ENCODE measurements at places on chromosomes 2 and 18.

- no peak for DNase-seq
Measured at GRCh38 chr18:76507830-76508385, 12.9 kb upstream of the ZNF516 start.

DNA sequence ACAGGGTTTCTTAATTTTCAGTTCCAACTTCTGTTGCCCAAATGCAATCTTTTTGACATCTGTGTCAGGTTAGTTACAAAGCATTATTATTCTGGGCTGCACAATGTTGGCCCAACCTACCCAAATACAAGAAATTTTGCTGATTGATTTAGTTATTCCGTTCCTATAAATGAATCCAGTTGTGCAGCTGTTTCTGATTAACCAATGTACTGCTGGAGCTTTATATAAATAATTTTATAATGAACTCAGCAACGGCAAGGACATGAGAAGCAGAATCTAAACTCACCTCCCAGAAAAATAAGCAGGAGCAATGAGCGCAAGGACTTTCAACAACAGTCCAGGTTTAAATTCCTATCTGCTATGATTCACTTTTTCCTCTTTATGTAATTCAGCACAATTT lies 76.3 kb upstream of the WIPF1 start:
- DNase-seq, result no peak

DNA sequence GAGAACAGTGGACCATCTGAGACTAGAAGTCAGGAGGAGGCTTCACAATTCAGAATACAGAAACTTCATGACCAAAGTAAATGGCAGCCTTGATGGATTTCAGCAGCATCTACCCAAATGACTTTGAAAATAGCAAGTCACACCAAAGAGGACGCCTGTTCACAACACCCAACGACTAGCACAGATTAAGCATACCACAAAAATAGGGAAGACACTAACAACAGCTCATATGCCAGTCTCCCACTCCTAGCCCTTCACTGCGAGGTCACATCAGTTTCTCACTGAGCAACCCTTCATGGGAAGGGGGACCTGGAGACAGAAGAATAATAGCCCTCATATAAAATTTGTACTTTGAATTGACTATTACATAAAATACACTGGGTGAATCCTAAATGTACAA lies 228.4 kb upstream of the SLC39A10 start:
- DNase-seq, result no peak

- DNase-seq, result no peak
Measured at GRCh38 chr2:200763422-200763821, 48.3 kb upstream of the BZW1 start.

- DNase-seq, result no peak
Measured at GRCh38 chr18:26414901-26415440, 133.4 kb downstream of the KCTD1 start.

GRCh38 chr2:239158641-239159475 lies 242.0 kb downstream of the HDAC4 start:
- DNase-seq, result no peak

- no peak for DNase-seq
Measured at GRCh38 chr2:64698177-64698643, 44.5 kb upstream of the SERTAD2 start.

- no peak for DNase-seq
Measured at GRCh38 chr2:98483257-98483861, 38.7 kb downstream of the INPP4A start.

GRCh38 chr2:112788653-112789052 lies 4.4 kb upstream of the IL1A start:
- DNase-seq, result no peak

GRCh38 chr2:203077451-203077850 lies 62.8 kb downstream of the NBEAL1 start:
- peak; percentile 17 for DNase-seq

GRCh38 chr2:29954316-29954715 lies 32.9 kb upstream of the ALK start:
- no peak for DNase-seq

DNA sequence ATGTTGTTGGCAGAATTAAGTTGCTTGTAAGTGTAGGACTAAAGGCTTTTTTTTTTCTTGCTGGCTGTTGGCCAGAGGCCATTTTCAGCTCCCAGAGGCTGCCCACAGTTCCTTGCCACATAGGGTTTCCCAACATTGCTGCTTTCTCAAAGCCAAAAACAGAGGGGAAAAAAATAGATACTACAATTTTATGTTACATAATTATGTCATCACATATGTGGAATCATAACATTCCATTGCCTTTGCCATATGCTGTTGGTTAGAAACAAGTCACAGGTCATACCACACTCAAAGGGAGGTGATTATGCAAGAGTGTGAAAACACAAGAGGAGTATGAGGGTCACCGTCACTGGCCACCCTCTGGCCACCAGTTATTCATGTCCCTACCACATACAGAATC lies 154.5 kb downstream of the RTN4 start:
- DNase-seq, result peak; percentile 28

GRCh38 chr2:130391872-130392670 lies 36.2 kb downstream of the PTPN18 start:
- DNase-seq, result no peak

- DNase-seq, result no peak
Measured at GRCh38 chr2:145800151-145801091, 1280.5 kb upstream of the ZEB2 start.

DNA sequence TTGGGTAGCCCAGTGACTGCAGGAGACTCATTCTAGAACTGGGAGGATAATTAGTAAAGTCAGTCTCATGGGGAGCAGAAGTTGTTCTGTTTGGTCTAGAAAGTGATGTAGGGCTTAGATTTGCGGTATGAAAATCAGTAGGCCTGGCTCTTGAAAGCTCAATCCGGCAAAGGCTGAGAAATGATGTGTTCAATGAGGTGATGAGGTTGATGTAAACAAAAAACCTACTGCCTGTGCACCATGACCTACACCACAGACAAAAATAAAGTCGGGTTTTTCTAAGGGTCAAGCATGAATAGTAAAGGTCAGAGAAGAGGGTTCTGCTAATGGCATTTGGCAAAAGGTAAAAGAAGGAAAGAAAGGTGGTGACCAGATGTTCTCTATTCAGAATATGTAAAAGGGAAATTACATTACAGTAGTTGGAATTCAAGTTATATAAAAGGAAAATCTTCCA lies 80.8 kb upstream of the COL5A2 start:
- no peak for DNase-seq

GRCh38 chr18:3875961-3876360 lies 426.0 kb downstream of the TGIF1 start:
- DNase-seq, result no peak

- DNase-seq, result peak; percentile 19
Measured at GRCh38 chr2:174878537-174879147, 114.4 kb upstream of the CHRNA1 start.

GRCh38 chr2:28021898-28022297 lies 131.4 kb downstream of the BABAM2 start:
- no peak for DNase-seq

GRCh38 chr2:100546469-100546868 lies 16.3 kb upstream of the PDCL3 start:
- DNase-seq, result no peak

- peak; percentile 80 for DNase-seq
Measured at GRCh38 chr2:219350710-219351221, 18.2 kb upstream of the RESP18 start.

GRCh38 chr2:181910028-181910831 lies 18.7 kb downstream of the ITPRID2 start:
- DNase-seq, result no peak

- DNase-seq, result no peak
Measured at GRCh38 chr2:12881952-12882351, 165.2 kb downstream of the TRIB2 start.

DNA sequence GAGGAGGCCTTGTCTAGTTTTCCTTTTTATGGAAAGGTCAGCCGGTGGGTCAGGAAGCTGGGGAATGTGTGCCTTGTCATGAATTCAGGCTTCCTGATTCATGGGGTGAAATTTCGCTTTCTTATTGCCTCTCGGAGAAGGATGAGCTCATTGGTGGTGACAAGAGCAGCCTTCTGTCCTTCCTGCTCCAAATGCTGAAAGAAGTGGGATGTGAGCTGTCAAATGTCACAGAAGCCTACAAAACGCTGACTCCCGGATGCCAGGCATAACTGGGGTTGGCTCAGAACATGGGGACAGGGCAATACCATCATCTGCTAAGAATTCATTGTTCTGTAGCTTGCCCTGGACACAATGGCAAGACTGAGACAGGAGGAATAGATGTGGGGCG lies 55.8 kb upstream of the FAM136A start:
- DNase-seq, result peak; percentile 72

GRCh38 chr18:7743256-7743655 lies 176.1 kb downstream of the PTPRM start:
- DNase-seq, result no peak

DNA sequence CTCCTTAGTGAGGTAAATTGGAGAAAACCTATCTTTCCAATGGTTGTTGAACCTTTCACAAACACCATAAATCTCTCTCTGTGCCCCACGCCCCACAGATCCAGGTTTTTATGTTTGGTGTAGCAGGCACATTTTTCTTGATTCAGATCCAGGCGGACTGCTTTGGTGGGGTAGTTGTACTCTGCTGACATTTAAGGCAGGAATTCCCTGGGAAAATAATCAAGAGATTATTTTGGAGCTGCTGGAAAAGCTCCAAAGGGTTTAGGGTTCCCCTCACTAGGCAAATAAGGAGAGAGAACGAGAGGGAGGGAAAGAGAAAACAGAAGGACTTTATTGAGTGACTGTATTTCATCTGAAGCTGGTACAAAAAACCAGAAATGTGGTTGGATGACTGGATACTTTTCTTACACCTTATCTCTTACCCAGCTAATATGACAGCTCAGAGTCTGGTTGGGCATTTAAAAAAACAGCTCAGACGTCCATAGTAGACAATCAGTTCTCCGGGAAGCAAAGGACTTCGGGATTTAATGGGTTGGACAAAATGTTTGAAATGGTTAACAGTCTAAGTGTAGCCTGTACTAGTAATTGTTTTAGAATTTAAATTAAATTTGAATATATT lies 3.6 kb upstream of the AQP4 start:
- DNase-seq, result no peak

DNA sequence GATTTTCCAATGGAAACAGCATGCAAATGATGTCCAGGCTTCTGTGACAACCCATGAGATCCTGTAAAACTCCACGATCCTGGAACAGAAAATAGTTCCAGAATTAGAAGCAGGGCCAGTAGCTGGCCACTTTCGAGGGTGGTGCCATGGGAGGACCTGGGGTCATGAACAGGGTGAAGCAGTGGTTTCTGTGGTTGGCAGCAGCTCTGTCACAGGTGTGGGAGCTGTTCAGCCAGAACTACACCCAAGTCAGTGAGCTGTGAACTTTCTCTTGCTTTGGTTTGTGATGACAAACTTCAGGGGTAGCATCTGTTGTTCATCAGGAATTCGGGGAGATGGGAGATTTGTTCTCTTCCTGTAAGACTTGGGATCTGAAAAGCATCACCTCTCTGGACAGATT lies 314.4 kb upstream of the NT5C1B start:
- DNase-seq, result no peak

- peak; percentile 98 for DNase-seq
Measured at GRCh38 chr2:173652767-173653431, 298.2 kb downstream of the CDCA7 start.

Measured in HFFc6 (cell line).